Hematopoietic multipotent progenitor cell treated with erythropoietin and hydrocortisone succinate and interleukin-3 and kit ligand, for 6 days (in vitro differentiated cells): ENCODE measurements at places on chromosomes 6 and 20.

DNA sequence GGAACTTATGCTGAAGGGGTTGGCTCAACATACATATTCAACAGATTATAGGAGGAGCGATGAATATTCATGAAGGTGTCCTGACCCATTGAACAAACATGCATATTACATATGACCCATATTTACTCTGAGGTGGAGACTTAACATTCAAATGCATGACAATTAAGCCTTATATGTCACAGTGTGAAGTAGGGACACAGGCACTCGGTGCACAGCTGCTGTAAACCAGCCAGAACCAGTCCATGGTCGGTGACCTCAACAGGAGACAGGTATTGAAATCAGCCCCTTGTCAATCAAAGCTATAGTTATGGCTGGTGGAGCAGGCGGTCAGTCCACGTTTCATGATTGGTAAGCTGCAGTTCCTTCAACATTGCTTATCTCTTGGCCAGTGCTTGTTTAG, 347.3 kb downstream of the THBS2 start:
- no peak for DNase-seq

DNA sequence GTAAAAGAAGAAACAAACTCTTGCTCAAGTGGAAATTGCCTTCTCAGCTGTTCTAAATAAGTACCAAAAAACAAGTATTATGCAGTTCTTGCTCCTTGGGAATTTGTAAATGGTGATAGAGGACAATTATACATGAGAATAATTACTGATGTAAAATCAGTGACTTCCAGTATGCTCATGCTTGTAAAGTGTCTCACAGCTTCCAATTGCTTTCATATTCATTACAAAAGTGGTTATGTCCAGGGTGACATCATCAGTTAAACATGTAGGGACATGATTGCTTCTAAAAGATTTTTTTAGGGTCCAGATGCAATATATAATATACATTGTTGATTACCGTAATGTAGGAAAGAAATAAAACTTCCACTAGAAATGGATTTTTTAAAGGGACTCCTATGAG, 122.8 kb upstream of the B3GAT2 start:
- DNase-seq, result no peak

- no peak for DNase-seq
Observed at GRCh38 chr6:115194981-115195638, 852.3 kb upstream of the HS3ST5 start.

- no peak for DNase-seq
Observed at GRCh38 chr6:128389820-128390534, 130.4 kb downstream of the PTPRK start.

DNA sequence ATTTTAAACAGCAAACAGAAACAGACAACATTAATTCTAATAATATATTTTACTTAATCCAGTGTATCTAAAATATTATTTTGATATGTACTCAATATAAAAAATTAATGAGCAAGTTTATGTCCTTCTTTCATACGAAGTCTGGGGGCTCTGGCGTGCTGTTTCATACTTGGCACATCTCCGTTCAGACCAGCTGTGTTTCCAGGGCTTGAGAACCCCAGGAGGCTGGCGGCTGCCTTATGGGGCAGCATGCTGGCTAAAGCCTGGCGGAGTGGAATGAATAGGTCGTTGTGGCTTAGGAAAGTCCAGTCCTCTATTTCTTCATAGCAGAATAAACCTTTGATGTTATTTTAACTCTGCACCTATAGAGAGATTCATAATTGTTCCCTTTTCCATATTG, 43.3 kb downstream of the DUSP22 start:
- no peak for DNase-seq

DNA sequence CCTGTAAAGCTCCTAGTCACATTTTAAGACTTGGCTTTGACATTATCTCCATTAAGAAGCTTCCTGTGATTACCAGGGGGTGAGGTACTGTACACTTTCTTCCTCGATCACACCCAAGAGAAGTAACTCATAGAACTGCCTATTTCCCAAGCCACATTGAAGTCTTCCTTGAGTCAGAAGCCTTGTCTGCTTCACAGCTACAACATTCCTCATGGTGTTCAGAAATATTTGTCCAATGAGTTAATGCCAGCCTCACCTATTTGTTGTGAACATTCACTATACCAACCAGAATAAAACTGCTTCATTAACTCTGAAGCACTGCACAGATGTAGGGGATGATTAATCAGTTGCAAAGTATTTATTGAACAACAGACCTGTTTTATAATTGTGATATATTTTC, 622.3 kb downstream of the PTPRT start:
- no peak for DNase-seq

DNA sequence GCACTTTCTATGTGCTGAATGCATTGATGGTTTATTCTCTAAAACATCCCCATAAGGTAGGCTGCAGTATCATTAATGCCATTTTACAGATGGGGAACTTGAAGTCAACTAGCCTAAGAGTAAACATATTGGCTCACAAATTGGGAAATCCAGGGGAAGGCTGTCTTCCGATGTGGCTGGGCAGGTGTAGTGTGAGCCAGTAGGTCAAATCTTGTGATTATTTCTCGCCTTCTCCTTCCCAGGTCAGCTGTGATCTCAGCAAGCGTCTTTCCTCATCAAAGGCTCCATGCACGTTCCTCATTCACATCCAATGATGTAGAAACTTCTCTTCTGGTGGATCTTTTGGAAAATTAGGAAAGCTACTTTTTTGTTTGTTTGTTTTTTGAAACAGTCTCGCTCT, 94.1 kb upstream of the SHLD1 start:
- DNase-seq, result no peak

GRCh38 chr20:5078399-5078958, 41.3 kb downstream of the PCNA start:
- peak; percentile 94 for DNase-seq

GRCh38 chr20:32449890-32450401, 91.8 kb downstream of the ASXL1 start:
- DNase-seq, result no peak

GRCh38 chr6:170208651-170209353, 82.1 kb downstream of the DLL1 start:
- DNase-seq, result no peak

GRCh38 chr6:169097381-169097959, 156.2 kb downstream of the THBS2 start:
- DNase-seq, result no peak

DNA sequence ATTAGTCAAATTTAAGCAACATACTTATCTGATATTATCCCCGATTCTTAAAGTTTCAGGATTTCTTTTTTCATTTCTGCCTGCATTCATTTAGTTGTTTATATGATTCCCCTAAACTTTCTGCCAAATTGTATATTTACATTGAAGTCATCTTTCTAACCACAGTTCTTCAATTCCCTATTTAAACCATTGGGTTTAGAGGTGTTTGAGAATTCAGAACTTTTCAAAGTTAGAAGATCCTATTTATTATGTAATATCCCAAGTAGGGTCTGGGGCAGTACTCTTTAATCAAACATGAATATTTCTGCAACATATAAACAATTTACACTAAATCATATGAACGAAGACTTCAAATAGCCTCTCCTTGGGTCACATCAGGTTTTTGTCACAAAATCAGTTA, 52.9 kb downstream of the KLHL31 start:
- no peak for DNase-seq

DNA sequence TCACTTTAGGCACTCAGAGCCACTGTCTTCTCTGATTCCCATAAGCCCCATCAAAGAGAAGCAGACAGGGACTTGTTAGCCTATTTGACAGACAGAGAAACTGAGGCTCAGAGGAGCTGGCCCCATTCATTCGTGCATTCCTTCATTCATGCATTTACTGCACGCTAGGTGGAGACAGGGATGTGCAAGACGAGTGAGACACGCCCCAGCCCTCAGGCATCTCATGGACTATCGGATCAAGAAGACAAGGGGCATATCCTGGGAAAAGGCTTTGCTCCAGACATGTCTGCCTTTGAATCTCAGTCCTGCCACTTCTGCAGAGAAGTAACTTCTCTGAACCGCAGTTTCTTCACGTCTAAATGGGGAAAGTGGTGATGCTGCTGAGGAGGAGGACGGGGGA, 54.1 kb downstream of the BPIFB1 start:
- no peak for DNase-seq

DNA sequence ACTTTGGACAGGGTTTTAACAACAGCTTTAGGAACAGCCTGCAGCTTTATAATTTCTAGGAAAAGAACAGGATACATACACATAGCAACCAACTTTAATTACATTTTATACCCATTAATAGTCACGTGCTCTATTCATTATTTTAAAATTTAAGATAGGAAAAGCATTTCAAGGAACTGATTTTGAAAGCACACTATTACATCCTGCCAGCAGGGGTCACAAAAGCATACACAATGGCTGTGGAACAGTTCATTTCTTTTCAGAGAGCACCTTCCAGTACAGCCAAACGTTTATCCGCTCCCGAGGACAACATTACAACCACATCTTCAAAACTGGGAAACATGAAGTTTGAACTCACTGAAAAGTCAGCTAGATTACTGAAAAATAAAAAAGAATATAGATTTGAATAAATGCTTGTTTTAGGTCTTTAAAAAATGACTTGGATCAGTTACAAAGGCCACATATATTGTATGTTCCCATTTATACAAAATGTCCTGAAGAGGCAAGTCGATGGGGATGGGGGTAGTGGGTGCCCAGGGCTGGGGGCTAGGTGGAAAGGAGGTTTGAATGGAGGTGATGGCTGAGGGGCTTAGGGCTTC, 104.6 kb upstream of the EXOC2 start:
- peak; percentile 75 for DNase-seq
